ENCODE measurements at places on chromosomes 12 and 14.
A peak's percentile ranks its signal among the peaks of the same experiment; 100 is the strongest.

- DNase-seq, result no peak
Measured at GRCh38 chr12:72100854-72101253, 162.2 kb downstream of the TPH2 start.

GRCh38 chr14:39781466-39781865 is 349.2 kb upstream of the FBXO33 start:
- DNase-seq, result no peak

GRCh38 chr14:99471731-99472130 is 8.9 kb downstream of the SETD3 start:
- no peak for DNase-seq

GRCh38 chr12:78864870-78865463 is 393 bp downstream of the SYT1 start:
- DNase-seq, result no peak

DNA sequence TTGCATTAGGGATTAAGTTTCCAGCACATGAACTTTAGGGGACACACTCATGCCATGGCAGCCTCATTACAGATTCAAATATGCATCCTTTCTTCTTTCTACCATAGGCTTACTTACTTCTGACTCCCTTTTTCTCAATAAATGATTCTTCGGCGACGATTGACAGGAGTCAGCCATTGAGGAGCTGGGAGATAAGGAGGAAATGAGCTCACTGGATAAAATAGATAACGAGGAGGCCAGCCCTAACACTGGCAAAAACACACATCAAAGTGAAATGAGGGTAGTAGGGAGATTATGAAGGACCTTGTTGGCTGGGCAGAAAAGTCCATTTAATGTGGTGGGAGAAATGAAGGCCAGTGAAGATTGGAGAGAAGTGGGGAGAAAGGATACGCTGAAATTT is 172.2 kb downstream of the SLC41A2 start:
- no peak for DNase-seq

- DNase-seq, result no peak
Measured at GRCh38 chr14:61549425-61549824, 145.9 kb upstream of the HIF1A start.

GRCh38 chr14:92663049-92663448 is 85.4 kb downstream of the LGMN start:
- DNase-seq, result no peak

- DNase-seq, result no peak
Measured at GRCh38 chr14:51028851-51029754, 65.8 kb downstream of the TRIM9 start.

DNA sequence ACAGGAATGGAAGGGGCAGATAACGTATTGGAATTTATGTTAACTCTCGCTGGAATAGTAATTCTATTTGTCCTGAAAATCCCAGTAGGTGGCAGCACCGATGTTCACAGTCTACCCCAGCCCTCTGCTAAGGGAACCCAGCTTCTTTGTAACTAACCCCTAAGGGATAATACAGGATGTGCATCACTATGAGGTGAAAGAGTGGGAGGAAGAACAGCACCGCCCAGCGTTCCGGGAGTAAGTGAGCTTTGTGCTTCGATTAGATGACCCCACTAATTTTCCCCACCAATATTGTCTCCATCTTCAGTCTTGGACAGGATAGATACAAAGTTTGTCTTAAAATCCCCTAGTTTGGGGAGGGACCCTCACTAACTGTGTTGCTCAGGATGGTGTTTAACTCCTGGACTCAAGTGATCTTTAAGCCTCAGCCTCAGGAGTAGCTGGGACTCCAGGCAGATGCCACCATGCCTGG is 2.7 kb downstream of the SLC2A3 start:
- peak; percentile 95 for DNase-seq

DNA sequence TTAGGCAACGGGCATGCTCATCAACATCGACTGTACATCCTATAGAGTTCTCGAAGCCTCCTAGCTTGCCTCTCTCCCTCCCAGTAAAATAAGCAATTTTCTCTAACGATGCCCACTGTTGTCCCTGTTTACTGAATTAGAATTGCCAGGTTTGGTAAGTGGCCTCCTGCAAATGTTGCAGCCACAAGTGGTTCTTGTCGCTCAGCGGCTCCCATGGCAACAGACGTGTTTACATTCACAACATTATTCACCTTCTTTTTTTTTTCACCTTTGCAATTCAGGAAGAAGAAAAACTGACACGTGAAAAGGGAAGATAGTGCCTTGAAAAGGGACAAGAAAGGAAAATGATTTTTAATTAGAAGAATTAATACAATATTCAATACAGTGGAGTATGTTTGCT is 100.9 kb upstream of the PKP2 start:
- DNase-seq, result no peak
